Fibroblast of villous mesenchyme (primary cell): ENCODE measurements at places on chromosomes 7 and 10. TPM values are rescaled to one million over a fixed set of nuclear protein-coding genes. Genes with fewer than 3 reads are reported as not detected.

C10orf105 gene
- total RNA-seq: under 0.01 TPM in 1 of 2 replicates, not detected in the other

BAIAP2L1 gene
- total RNA-seq: 6.4 and 9.1 TPM in 2 replicates

BICC1 gene
- total RNA-seq: 39.3 and 47.7 TPM in 2 replicates

GRID1 gene
- under 0.01 TPM in 1 of 2 replicates, not detected in the other for total RNA-seq

PKD2L1 gene
- not detected in 2 replicates for total RNA-seq

ITPRID1 gene
- total RNA-seq: not detected in 2 replicates

OR2F1 gene
- total RNA-seq: not detected in 2 replicates

HPSE2 gene
- 5.6 and 12.2 TPM in 2 replicates for total RNA-seq

VAX1 gene
- not detected in 2 replicates for total RNA-seq
